Pancreas (tissue), 10 donors: ENCODE measurements at places on chromosomes 6 and 20. TPM values are rescaled to one million over a fixed set of nuclear protein-coding genes. Genes with fewer than 3 reads are reported as not detected.
A peak's percentile ranks its signal among the peaks of the same experiment; 100 is the strongest.

Gene TUBE1
- 12.3 TPM for total RNA-seq

Gene LIN28B
- not detected for total RNA-seq

Gene BPIFB1
- total RNA-seq: not detected

Gene NXT1
- 6.5 TPM for total RNA-seq

Gene RBPJL
- total RNA-seq: 474 TPM

Gene SMPDL3A
- total RNA-seq: 11.0 TPM

Gene CD93
- 9.5 TPM for total RNA-seq

Gene FUT9
- 0.25 TPM for total RNA-seq

Gene COL19A1
- total RNA-seq: 0.28 TPM

- no peak overlapping the region for H3K27ac ChIP-seq
- H3K4me1 ChIP-seq: no peaks in the 10 kb centered on the region
- no peak for DNase-seq
- H3K27me3 ChIP-seq: no peaks in the 10 kb centered on the region
These were observed 5.5 kb downstream of the E2F1 start for GRCh38 chr20:33680686-33681085.

GRCh38 chr6:4615891-4616290, 160.3 kb upstream of the CDYL start:
- no peaks in the 10 kb centered on the region for H3K27me3 ChIP-seq
- no peaks in the 10 kb centered on the region for H3K36me3 ChIP-seq
- H3K27ac ChIP-seq: no peak overlapping the region
- no peak for DNase-seq
- H3K4me1 ChIP-seq: no peaks in the 10 kb centered on the region

GRCh38 chr6:49332781-49333180, 130.3 kb downstream of the MMUT start:
- no peaks in the 10 kb centered on the region for H3K36me3 ChIP-seq
- no peak overlapping the region for H3K27ac ChIP-seq
- no peaks in the 10 kb centered on the region for H3K27me3 ChIP-seq
- DNase-seq: no peak
- no peaks in the 10 kb centered on the region for H3K4me1 ChIP-seq
- H3K4me3 ChIP-seq: no peak overlapping the region

GRCh38 chr20:33531047-33531877, 41.4 kb downstream of the CBFA2T2 start:
- no peak for DNase-seq
- H3K27ac ChIP-seq: no peak overlapping the region
- no peaks in the 10 kb centered on the region for H3K4me1 ChIP-seq
- no peaks in the 10 kb centered on the region for H3K27me3 ChIP-seq

GRCh38 chr6:20200761-20201630, 11.3 kb downstream of the MBOAT1 start:
- H3K27me3 ChIP-seq: no peaks in the 10 kb centered on the region
- no peak overlapping the region for H3K27ac ChIP-seq
- H3K36me3 ChIP-seq: no peaks in the 10 kb centered on the region

- H3K27me3 ChIP-seq: no peaks in the 10 kb centered on the region
- DNase-seq: peak; percentile 77
- peaks cover 10% of the 10 kb centered on the region for H3K36me3 ChIP-seq
- H3K4me3 ChIP-seq: peak overlapping the region; percentile 88
These were observed 728 bp downstream of the PSMA7 start for GRCh38 chr20:62142252-62143080.

GRCh38 chr20:50610212-50610718, 81.1 kb downstream of the RIPOR3 start:
- H3K4me1 ChIP-seq: no peaks in the 10 kb centered on the region
- H3K4me3 ChIP-seq: no peak overlapping the region
- no peaks in the 10 kb centered on the region for H3K36me3 ChIP-seq
- no peak for DNase-seq
- H3K27ac ChIP-seq: no peak overlapping the region

DNA sequence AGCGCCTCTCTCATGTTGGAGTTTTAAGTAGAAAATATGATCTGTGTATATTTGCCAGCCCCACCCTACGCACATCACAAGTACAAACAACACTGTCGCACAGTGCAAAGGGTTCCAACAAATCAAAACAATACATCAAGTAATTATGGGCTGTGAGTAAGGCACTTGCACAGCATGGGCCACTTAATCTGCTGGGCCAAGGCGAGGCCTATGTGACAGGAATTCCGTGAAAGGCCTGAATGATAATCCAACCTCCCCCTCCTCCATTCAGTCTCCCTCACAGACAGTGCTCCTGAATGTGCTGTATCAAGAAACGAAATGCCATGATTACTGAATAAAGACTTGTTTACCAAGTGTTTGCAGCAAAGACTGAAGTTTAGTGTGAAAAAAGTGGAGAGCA, 130.1 kb upstream of the SLC2A12 start:
- no peak overlapping the region for H3K27ac ChIP-seq
- no peaks in the 10 kb centered on the region for H3K27me3 ChIP-seq
- H3K4me3 ChIP-seq: no peak overlapping the region

DNA sequence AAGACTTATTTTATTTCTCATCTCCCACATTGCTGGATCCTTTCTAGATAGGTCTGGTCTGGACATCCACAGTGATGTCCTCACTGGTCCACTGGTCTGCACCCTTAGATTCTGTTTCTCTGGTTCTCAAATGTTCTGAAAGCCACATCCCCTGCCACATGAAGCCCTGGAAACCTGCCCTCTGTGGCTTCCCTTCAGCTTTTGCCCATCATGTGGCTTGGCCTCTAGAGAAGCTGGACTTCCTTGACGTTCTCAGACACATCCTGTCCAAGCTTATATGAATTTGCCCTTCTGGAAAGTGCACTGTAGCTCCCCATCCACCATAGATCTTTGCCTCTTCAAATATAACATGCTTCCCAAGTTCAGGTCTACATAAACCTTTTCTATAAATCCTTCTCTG, 18.5 kb downstream of the CST4 start:
- no peak overlapping the region for H3K4me3 ChIP-seq
- no peaks in the 10 kb centered on the region for H3K36me3 ChIP-seq
- H3K27ac ChIP-seq: no peak overlapping the region
- H3K27me3 ChIP-seq: no peaks in the 10 kb centered on the region

- no peaks in the 10 kb centered on the region for H3K27me3 ChIP-seq
- H3K4me3 ChIP-seq: no peak overlapping the region
- no peaks in the 10 kb centered on the region for H3K4me1 ChIP-seq
- no peaks in the 10 kb centered on the region for H3K36me3 ChIP-seq
These were observed 81.5 kb upstream of the NHSL1 start for GRCh38 chr6:138580801-138581200.

DNA sequence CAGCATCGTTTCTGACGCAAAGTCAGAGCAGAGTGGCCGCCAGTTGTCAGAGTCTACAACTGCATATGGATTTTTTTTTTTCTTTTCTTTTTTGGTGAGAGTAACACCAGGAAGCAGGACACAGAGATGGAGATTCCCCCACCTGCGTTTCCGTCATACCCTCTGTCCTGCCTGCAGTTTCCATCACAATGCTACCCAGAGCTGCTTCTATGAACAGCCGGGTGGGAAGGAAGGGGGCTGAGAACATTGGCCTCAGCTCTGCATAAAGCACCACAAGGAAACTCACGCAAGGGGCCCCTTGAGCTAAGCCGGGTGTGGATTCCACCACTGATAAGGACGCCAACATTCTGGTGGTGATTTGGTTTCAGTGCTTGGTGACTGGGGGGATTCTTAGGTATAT, 183.5 kb upstream of the AFDN start:
- H3K36me3 ChIP-seq: no peaks in the 10 kb centered on the region
- H3K4me1 ChIP-seq: no peaks in the 10 kb centered on the region
- H3K27ac ChIP-seq: no peak overlapping the region
- no peaks in the 10 kb centered on the region for H3K27me3 ChIP-seq
- no peak overlapping the region for H3K4me3 ChIP-seq
- DNase-seq: no peak

- no peaks in the 10 kb centered on the region for H3K27me3 ChIP-seq
- DNase-seq: no peak
- H3K27ac ChIP-seq: no peak overlapping the region
- no peak overlapping the region for H3K4me3 ChIP-seq
- no peaks in the 10 kb centered on the region for H3K4me1 ChIP-seq
- H3K36me3 ChIP-seq: peaks cover 6% of the 10 kb centered on the region
These were observed 61.6 kb downstream of the SRC start for GRCh38 chr20:37407573-37408002.

- no peak overlapping the region for H3K27ac ChIP-seq
- no peaks in the 10 kb centered on the region for H3K27me3 ChIP-seq
- no peaks in the 10 kb centered on the region for H3K36me3 ChIP-seq
- no peak for DNase-seq
- H3K4me3 ChIP-seq: no peak overlapping the region
These were observed 262.1 kb downstream of the DLL1 start for GRCh38 chr6:170028629-170029345.

DNA sequence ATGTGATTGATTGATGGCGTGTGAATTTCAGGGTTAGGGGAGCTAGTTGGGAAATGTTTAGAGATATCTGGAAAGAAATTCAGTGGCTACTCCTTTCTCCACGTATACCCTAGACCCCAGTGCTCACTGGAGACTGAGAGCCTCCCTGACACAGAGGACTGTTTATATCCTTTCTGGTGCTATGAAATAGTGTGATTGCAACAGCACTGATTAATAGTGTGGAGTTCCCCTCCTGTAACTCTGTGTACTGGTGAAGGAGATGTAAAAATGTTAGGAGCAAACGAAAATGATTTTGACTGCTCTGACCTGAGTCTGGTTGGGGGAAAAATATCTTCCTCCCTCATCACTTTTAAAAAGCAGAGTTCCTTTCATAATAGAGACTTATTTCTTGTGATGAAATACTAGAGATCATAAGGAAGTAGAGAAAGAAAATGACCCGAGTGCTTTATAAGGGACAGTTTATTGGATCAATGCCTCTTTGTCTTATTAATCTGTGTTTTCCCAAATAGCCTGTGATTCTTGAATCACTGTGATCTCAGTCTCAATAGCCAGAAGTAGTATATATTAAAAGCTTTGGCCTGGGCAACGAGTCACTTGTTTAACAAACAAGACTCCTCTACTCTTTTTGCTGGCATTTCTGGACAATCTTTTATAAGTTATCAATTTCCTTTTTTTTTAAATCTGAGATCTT, 92.3 kb downstream of the RNF182 start:
- no peak for DNase-seq
- H3K4me1 ChIP-seq: no peaks in the 10 kb centered on the region
- H3K27me3 ChIP-seq: no peaks in the 10 kb centered on the region
- H3K4me3 ChIP-seq: no peak overlapping the region
- H3K27ac ChIP-seq: no peak overlapping the region

- DNase-seq: no peak
- H3K27me3 ChIP-seq: no peaks in the 10 kb centered on the region
- H3K27ac ChIP-seq: no peak overlapping the region
These were observed 168.5 kb upstream of the ATXN1 start for GRCh38 chr6:16929809-16930208.

- H3K27ac ChIP-seq: no peak overlapping the region
- H3K27me3 ChIP-seq: no peaks in the 10 kb centered on the region
- no peaks in the 10 kb centered on the region for H3K36me3 ChIP-seq
- no peak overlapping the region for H3K4me3 ChIP-seq
These were observed 315.4 kb upstream of the JARID2 start for GRCh38 chr6:14930366-14930989.

GRCh38 chr6:53134601-53135235, 13.9 kb downstream of the GCM1 start:
- no peaks in the 10 kb centered on the region for H3K36me3 ChIP-seq
- DNase-seq: no peak
- H3K4me1 ChIP-seq: no peaks in the 10 kb centered on the region
- no peak overlapping the region for H3K27ac ChIP-seq
- no peak overlapping the region for H3K4me3 ChIP-seq

DNA sequence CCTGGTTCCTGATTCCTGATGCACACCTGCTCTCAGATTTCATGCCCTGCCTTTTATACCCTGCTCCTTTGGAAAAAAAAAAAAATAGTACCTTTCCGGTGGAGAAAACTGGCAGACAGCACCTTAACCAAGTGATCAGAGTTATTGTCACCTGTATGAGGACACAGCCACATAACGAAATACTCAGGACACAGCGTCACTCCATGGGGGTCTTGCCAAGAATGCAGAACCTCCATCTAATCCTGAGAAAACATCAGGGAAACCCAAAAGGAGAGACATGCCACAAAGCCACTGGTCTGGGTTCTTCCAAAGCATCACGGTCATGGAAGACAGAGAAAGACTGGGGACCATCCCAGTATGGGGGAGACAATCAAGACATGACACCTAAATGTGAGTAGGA, 29.1 kb downstream of the BFSP1 start:
- no peak overlapping the region for H3K27ac ChIP-seq
- no peak for DNase-seq
- no peaks in the 10 kb centered on the region for H3K4me1 ChIP-seq
- no peaks in the 10 kb centered on the region for H3K36me3 ChIP-seq
- H3K27me3 ChIP-seq: no peaks in the 10 kb centered on the region

- DNase-seq: no peak
- no peaks in the 10 kb centered on the region for H3K27me3 ChIP-seq
- H3K4me1 ChIP-seq: no peaks in the 10 kb centered on the region
These were observed 45.3 kb upstream of the RIN2 start for GRCh38 chr20:19712721-19713260.

DNA sequence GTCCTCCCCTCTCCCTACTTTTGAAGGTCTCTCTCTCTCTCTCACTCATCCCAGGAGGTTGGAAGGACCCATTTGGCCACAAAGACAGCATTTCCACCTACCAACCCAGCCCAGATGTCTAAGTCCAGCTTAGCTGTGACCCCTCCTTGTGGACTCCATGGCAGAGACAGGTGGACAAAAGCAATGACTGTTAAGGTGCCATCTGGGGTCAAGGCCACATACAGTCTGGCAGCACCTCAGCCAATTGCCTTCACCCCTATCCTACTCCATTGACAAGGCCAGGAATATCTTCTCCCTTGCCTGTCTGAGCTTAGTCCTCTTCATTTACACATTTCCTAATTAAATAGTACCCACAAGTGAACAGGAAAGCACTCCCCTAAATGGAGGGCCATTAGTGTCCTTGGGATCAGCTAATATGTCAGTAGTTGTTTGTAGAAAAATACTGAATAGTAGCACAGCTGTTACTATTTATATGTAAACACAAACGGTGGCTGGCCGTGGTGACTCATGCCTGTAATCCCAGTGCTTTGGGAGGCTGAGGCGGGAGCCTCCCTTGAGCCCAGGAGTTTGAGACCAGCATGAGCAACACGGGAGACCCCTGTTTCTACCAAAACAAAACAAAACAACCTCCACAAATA, 28.8 kb downstream of the GCM1 start:
- H3K4me3 ChIP-seq: no peak overlapping the region
- no peaks in the 10 kb centered on the region for H3K4me1 ChIP-seq
- H3K36me3 ChIP-seq: no peaks in the 10 kb centered on the region
- H3K27ac ChIP-seq: no peak overlapping the region
- H3K27me3 ChIP-seq: no peaks in the 10 kb centered on the region

- no peak for DNase-seq
- H3K27me3 ChIP-seq: no peaks in the 10 kb centered on the region
- H3K4me3 ChIP-seq: no peak overlapping the region
- H3K27ac ChIP-seq: no peak overlapping the region
- H3K4me1 ChIP-seq: no peaks in the 10 kb centered on the region
- H3K36me3 ChIP-seq: no peaks in the 10 kb centered on the region
These were observed 108.5 kb downstream of the DHX35 start for GRCh38 chr20:39070484-39071231.
